CD4-positive, alpha-beta memory T cell (primary cell): ENCODE measurements at places on chromosomes 1 and 21. TPM values are rescaled to one million over a fixed set of nuclear protein-coding genes. Genes with fewer than 3 reads are reported as not detected.

- DNase-seq = no peak
These were observed 466 bp downstream of the PEX10 start for GRCh38 chr1:2411801-2412394.

DNA sequence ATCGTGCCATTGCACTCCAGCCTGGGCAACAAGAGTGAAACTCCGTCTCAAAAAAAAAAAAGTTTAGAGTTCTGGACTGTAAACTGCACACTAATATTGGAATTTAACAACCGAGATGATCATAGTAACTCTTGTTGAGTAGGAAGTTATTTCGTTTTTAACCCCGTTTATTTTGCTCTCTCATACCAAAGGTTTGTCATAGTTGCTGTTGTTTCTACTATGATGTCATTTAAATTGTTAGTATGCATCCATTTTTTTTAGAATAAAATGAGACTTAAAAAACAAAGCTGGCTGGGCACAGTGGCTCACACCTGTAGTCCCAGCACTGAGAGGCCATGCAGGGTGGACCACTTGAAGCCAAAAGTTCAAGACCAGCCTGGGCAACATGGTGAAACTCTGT lies 49.3 kb downstream of the DOP1B start:
- DNase-seq = no peak

- no peak for DNase-seq
These were observed 14.9 kb downstream of the EDEM3 start for GRCh38 chr1:184739796-184740195.

GRCh38 chr1:43947874-43948437 lies 1.2 kb downstream of the IPO13 start:
- DNase-seq = no peak

DNA sequence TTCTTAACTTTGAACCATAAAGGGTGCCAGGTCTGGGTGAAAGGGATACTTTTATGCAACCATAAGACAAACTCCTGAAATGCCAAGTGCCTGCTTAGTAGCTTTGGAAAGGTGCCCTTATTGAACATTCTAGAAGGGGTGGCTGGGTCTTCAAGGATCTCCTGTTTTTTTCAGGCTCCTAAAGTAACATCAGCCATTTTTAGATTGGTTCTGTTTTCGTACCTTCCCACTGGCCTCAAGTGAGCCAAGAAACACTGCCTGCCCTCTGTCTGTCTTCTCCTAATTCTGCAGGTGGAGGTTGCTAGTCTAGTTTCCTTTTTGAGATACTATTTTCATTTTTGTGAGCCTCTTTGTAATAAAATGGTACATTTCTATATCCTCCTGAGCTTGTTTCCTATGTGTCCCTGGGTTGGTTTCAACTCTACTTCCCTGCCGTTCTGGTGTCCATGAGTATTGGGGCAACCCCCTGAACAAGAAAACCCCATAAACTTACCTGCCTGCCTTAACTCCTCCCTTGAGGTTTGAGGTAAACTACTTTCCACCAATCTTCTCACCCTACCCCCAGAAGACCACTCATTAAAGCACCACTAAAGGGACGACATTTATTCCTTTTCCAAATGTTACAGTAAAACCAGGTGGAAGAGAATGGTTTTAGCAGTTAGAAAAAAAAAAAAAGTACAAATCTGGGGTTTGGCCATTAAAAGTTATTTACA lies 2.6 kb downstream of the MARCKSL1 start:
- no peak for DNase-seq

DNA sequence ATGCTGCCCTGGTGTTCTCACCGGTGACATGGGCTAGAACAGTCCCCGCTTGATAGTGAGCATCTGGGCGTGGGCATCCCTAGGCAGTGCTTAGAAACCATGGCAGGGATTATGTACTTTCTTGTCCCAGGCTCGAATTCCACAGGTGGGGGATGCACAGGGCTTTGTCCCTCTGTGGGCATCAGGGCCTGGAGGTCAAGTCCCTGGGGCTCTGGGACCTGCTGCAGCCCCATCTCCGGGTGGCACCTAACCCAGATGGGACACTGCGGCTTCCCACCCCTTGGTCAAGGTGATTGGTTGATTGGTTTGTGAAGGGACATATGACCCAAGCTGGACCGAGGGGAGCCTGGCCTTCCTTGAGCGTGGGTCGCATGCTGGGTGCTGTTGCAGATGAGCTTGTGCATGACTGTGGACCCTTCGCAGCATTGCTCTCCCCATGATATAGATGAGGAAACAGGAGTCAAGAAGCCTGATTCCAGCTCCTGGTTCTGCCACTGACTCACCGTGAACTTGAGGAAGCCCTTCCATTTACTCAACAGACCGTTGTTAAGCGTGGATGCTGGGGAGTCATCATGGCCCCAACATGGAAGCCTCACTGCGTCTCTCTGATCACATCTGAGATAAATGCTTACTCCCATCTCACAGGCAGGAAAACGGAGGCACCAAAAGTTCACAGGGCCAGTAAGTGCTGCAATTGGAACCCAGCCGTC lies 64.0 kb upstream of the RUNX3 start:
- DNase-seq = no peak

The RALGPS2 gene
- polyA plus RNA-seq = 3.3 TPM
